ENCODE measurements at places on chromosomes 13 and 19. TPM values are rescaled to one million over a fixed set of nuclear protein-coding genes. Genes with fewer than 3 reads are reported as not detected.

ZIM2 gene
- not detected for total RNA-seq

CALR3 gene
- not detected for total RNA-seq

TSHZ3 gene
- total RNA-seq = 5.8 TPM

MCEMP1 gene
- total RNA-seq = not detected

LIM2 gene
- not detected for total RNA-seq

TEKTIP1 gene
- not detected for total RNA-seq

LGALS14 gene
- not detected for total RNA-seq

NOTCH3 gene
- 3.0 TPM for total RNA-seq

PSG3 gene
- total RNA-seq = not detected

SIGLEC8 gene
- not detected for total RNA-seq

PODNL1 gene
- 1.7 TPM for total RNA-seq

RBM26 gene
- 18.8 TPM for total RNA-seq

SIGLEC10 gene
- total RNA-seq = not detected

CEACAM21 gene
- not detected for total RNA-seq

RFPL4AL1 gene
- total RNA-seq = not detected

ERVV-1 gene
- total RNA-seq = not detected

HOMER3 gene
- total RNA-seq = 67.1 TPM

Data from bronchus fibroblast of lung (primary cell).